Left ventricle myocardium inferior (tissue), 1 donor: ENCODE measurements at places on chromosomes 1 and 21.

- no peak for DNase-seq
Observed at GRCh38 chr1:73593804-73594203, 604.2 kb downstream of the LRRIQ3 start.

DNA sequence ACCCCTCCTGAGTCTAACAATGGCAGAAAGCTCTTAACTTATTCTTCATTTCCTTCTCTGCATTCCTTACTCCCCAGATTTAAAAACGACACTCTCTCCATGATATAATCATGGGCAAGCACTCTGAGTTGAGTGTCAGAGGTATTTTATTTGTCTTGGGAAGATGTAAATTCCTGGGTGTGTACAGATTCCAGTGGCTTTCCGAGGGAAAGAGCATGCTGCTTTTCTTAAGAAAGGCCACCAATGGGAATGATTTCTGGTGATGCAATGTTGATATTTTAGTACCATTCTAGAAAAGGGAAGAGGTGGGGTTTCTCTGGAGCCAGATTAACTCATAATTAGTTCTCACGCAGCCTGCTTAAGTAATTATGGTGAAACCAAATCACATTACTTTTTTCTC is 47.8 kb upstream of the BTG3 start:
- no peak for DNase-seq

DNA sequence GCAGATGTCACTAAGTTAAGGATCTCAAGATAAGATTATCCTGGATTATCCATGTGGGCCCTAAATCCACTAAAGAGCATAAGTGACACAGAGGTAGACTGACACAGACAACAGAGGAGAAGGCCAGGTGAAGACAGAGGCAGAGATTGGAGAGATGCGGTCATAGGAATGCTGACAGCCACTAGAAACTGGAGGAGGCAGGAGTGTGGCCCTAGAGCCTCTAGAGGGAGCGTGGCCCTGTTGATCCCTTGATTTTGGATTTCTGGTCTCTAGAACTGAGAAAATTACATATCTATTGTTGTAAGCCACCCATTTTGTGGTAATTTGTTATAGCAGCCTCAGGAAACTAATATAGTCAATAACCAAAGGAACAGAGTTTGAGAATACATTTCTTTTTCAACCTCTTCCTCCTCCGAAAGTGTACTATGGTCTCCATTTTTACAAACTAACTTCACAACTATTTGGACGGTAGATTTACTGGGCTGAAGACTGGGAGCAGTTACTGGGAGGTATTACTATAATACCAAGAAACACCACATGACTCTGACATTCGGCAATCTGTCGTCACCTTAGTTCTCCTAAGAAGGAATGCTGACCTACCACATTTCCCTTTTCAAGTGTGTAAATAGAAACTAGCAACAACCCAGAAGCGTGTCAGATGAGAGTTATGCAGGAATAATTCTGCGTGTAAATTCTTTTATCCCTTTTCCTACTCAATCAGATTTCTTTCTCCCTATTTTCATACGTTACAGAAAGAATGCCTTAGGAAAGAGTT is 116.0 kb upstream of the ZNHIT6 start:
- DNase-seq = no peak

GRCh38 chr1:244801246-244801645 is 34.2 kb upstream of the COX20 start:
- no peak for DNase-seq

DNA sequence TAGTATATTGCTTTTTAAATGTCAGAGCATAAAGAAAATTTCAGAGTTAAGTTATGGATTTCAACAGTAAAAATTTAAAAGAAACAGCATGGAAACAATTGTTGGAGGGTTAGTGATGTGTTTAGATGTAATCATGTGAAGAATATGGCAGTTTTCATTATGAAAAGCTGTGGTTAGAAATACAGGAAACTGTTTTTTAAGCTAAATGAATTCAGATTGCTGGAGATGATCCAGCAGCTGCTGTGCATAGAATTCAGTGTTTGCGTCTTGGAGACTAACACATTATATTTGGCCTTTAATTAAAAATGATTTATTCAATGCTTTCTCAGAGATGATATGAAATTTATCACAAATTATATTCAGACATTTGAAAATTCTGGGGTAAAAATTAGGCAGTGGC is 273.6 kb upstream of the LRRC7 start:
- DNase-seq = no peak

DNA sequence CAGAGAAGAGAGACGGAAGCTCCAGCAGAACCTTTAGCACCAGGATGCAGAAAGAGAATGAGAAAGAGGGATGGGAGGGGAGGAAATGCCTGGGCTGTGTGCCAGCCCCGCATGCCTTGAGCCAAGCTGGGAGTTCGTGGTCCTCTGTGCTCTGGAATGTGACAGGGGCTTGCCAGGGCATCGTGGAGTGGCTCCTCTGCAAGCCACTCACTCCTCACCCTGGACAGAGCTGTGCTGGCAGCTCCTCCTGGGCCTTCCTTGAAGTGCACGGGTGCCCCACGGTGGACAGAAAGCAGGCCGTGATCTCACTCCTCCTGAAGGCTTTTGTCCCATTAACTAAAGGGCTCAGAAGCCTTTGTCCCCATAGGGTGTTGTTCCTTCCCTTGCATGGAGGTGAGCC is 34.8 kb upstream of the PRELP start:
- DNase-seq = peak; percentile 76

DNA sequence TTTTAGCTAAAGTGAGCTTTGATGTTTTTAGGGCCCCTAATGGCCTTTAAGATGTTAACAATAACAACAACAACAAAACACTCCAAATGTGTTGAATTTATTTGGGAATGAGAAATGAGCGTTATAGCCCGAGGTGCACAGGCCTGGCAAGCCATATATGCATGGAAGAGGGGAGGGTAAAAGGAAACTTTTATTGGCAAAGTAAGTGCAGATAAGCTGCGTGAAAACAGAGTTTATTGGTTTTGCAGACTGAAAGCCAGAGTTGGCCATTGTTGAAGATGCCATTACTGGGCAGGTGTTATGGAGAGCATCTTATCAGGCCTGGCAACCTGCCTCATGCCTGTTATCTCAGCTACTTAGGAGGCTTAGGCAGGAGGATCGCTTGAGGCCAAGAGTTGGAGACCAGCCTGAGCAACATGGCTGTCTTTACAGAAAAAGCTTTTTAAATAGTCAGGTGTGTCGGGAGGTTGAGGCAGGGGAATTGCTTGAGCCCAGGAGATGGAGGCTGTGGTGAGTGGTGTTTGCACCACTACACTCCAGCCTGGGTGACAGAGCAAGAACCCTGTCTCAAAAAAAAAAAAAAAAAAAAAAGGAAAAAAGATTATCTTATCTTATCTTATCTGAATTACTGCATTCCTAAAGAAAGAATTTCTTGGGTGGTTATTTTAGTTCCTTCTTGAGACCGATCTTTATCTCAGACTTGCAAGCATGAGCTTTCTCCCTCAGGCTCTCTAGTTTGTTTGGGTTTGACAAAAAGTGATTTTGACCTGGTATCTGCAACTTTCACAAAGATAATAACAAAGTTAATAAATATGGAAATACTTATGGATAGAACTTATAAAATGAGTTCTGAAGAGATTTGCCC is 1.7 kb downstream of the PATJ start:
- no peak for DNase-seq

- DNase-seq = no peak
Observed at GRCh38 chr21:26597981-26598380, 24.9 kb upstream of the CYYR1 start.

GRCh38 chr1:60874718-60875117 is 207.6 kb upstream of the NFIA start:
- DNase-seq = no peak

GRCh38 chr1:10319750-10320149 is 79.1 kb upstream of the PGD start:
- DNase-seq = no peak

- no peak for DNase-seq
Observed at GRCh38 chr1:46580140-46580903, 23.7 kb downstream of the MKNK1 start.

DNA sequence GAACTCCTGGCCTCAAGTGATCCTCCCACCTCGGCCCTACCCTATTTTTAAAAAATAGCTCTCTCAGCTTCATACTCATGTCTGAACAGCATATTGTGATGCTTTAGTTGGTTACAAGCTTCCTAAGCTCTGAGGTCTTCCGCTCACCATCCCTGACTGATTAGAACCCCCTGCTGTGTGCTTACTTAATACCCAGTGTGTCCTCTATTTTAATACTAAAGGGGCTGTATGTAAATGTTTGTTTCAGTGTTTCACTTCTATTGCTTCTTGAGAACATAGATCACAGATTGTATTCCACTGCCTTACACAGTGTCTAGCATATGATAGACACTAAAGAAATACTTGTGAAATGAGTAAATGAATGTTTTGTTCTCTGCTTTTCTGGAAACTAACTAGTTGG is 29.8 kb downstream of the ZYG11B start:
- DNase-seq = no peak

DNA sequence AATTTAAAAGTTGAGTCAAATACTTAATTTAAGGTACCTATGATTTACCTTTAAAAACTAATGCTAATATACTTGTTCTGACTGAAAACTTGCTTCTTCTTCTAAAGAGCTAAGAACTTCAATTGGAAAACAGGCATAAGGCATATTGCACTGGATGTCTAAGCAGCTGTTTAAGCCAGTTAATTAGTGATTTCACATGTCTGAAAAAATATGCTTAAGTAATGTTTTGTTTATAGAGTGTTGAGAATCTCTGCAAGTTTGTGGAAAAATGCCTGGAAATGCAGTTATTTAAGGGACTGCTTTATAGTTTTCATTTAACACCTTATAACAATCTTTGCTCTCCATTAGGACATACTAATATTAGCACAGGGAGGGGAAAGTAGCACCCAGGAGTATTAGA is 28.2 kb downstream of the UBE2U start:
- no peak for DNase-seq

- DNase-seq = no peak
Observed at GRCh38 chr1:234838182-234838581, 228.2 kb upstream of the IRF2BP2 start.

DNA sequence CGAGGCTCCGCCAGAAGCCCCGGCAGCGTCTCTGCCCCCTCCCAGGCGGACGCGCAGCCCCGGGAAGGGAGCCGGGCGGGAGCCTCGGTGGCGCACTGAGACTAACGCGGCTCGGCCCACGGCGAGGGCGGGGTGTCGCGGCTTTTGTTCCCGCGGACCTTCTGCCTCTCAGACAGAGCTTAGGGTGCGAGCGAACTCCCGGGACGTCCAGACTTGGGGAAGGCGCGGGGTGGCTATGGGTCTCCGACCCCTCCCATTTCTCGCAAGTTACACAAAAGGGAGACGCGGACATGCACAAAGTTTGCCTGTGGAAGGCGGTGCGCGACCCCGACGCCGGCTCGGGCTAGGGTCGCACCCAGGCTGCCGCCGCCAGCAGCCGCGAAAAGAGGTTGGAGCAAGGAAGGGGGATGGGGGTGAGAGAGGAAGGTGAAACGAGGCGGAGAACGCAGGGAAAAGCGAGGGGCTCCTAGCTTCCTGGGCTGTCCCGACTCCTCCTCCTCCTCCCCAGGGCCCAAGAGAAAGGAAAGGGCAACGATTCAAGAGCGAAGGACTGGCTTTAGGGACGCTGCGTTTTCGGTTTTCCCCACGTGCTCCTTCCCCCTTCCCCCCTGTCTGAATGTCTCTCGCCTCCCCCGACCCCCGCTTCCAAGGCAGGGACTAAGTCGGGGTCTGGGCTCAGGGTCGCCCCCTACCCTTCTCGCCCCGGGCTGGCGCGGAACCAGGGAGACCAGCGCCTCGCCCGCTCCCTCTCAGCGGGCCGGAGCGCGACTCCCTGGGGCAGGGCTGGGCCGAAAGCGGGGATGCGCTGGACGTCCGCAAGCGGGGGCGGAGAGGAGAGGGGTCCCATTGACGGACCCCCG is 729 bp downstream of the APP start:
- peak; percentile 69 for DNase-seq

DNA sequence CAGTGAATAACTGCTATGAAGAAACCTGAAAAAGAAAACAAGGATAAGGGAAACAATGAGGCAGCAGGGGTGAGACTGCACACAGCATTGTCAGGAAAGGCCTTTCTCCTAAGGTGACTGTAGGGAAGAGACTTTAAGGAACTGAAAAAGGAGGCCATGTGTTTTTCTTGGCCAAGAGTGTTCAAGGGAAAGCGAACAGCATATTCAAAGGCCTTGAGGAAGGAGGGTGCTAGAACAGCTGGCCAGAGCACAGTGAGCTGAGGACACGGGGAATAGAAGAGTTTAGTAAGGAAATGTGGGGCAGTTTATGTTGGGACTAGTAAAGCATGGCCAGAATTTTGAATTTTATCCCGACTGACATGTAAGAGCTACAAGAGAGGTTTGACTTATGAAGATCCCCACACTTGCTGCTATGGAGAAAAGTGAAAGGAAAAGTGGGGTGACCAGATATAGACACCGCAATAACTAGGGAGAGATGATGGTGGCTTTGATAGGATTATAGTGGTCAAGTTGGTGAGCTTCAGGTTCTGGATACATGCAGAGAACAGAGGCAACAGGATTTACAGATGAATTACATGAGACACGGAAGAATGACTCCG is 1.4 kb downstream of the RWDD2B start:
- no peak for DNase-seq

GRCh38 chr1:235049217-235049616 is 79.4 kb downstream of the TOMM20 start:
- no peak for DNase-seq

DNA sequence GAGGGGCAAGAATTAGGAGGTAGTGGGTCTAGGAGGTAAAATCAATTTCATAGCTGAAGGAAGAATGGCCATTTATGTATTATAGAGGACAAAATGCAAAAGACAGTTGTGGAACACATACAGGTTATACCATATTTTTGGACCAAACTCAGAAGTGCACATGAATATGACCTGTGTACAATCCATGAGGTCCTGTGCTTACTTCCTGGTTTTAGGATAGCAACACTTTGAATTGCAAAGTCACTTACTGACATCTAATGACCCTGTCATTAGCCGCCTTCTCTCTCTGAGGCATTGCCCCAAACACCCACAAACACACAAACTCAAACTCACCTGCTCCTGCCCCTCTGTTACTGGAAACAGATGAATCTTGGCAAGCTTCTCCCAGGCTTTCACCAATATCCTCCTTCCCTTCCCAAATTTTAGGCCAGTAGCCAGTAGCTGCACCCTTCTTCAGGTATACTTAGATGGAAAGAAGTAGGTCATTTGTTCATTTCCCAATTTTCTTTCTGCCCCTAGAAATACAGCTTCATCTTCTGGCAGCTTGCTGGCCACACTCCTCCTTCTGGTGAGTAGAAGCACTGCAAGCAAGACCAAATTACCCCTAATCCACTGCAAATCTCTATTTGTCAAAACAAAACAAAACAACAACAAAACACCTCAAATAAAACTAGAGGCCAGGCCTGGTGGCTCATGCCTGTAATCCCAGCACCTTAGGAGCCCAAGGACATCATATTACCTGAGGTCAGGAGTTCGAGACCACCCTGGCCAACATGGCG is 13.7 kb upstream of the RPL5 start:
- DNase-seq = no peak

GRCh38 chr1:181099152-181100014 is 10.9 kb downstream of the IER5 start:
- no peak for DNase-seq
